Prostate gland (tissue), 2 donors: ENCODE measurements at places on chromosomes 6 and 20. TPM values are rescaled to one million over a fixed set of nuclear protein-coding genes. Genes with fewer than 3 reads are reported as not detected.

DNA sequence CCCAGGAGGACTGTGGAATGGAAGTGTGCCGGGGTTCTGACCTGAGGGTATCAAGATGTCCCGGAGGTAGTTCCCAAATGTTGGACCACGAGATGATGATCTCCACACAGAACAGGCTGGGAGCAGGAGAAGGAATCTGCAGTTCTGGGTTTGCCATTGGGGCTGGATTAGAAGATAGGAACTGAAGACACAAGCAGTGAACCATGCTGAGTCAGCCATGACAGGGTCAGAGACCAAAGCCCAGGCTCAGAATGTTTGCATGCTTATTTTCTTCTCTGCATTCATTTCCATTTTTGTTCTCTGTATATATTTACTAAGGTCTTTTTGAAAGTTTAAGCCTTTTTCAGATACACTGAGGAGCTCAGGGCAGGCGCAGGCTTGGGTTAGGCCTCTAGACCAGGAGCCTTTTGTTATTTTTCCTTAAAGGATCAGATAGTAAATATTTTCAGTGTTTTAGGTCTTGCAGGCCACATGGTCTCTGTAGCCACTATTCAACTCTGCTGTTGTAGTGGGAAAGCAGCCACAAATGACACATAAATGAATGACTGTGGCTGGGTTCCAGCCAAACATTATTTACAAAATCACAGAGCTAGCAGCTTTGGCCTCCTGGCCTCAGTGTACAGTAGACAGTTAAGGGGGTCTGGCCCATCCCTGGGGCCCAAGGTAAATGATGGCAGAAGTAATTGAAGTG, 28.5 kb downstream of the SLC35D3 start:
- no peaks in the 10 kb centered on the region for H3K27me3 ChIP-seq
- no peaks in the 10 kb centered on the region for H3K36me3 ChIP-seq
- no peak overlapping the region for H3K4me3 ChIP-seq
- H3K27ac ChIP-seq, result no peak overlapping the region
- H3K4me1 ChIP-seq, result no peaks in the 10 kb centered on the region

DNA sequence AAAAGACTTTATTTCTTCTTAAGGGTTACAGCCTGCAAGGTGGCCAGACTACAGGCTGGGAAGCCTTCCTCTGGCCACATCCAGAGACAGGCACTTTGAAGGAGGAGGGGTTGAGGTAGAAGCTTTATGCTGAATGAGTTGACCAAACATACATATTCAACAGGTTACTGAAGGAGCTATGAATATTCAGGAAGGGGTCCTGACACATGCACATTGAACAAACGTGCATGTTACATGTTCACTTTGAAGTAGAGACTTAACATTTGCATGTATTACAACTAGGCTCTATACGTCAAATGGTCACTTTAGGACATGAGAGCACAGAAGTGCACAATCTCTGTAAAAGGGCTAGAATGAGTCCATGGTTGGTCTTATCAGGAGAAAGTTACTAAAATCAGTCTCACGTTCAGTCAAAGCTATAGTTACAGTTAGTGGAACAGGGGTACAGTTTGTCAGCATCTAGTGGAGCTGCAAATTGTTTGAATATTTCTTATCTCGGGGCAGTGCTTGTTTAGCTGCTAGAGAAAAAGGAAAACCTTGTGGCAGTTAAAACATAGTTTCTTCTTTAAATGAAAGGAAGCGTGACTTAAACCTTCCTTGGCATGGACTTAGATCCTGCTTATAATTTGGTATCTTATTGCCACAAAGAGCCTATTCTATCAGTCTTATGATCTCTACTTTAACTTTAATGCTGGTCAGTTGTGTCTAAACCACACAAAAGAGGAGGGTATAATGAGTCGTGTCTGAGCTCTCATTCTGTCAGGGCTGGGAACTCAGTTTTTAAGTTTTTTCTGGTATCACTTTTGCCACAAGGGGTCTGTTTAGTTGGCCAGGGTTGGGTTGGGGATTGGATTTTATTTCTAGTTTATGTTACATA, 4.6 kb upstream of the ZSCAN9 start:
- H3K27ac ChIP-seq, result no peak overlapping the region
- H3K4me3 ChIP-seq, result no peak overlapping the region
- H3K4me1 ChIP-seq, result no peaks in the 10 kb centered on the region
- no peak for DNase-seq

DNA sequence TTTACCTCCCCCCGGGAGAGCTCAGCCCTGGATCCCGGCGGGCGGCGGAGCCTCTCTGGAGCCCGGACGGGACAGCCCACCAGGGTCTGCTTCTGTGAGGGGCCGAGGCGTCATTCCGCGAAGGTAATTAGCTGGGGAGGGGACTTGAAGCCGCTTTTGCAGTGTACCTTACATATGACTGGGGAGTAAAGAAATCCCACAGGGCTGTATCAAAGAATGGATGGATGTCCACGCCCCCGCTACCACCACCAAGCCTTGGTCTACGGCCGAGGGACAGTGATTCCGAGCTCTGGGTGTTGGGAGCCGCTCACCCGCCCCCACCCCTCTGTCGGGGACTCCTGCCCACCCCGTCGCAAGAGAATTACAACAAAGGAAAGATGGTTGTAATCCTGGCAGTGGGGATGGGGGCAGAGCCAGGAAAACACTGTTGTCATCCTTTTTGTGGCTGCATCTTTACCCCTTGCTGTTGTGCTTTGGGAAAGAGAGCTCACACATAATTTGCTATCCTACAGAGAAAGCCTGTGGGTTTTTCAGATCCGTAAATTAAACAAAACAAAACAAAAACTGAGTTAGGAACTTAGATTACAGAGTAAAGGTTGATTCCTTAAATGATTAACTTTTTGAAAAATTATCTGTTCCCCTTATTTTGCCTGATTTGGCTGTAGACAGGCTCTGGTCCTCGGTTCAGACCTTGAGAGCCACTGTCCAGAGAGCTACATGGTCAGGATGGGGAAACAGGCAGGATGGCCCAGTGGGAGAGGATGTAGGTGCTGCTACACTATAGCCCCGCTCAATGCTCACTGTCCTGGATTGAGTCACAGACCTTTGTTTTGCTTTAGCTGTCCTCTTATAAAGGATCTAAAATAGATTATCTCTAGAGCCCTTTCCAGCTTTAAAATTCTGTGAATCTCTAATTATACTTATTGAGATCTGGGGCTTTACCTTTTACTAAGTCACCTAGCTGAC, 997 bp upstream of the FBXO30 start:
- H3K4me3 ChIP-seq, result peak overlapping the region; percentile 67
- peak overlapping the region; percentile 79 for H3K27ac ChIP-seq
- no peak for DNase-seq
- no peaks in the 10 kb centered on the region for H3K36me3 ChIP-seq

GRCh38 chr20:31547017-31547675, 32.9 kb downstream of the HM13 start:
- H3K36me3 ChIP-seq, result no peaks in the 10 kb centered on the region
- H3K4me3 ChIP-seq, result peak overlapping the region; percentile 30
- no peaks in the 10 kb centered on the region for H3K27me3 ChIP-seq
- peak; percentile 77 for DNase-seq
- H3K27ac ChIP-seq, result peak overlapping the region; percentile 75

DNA sequence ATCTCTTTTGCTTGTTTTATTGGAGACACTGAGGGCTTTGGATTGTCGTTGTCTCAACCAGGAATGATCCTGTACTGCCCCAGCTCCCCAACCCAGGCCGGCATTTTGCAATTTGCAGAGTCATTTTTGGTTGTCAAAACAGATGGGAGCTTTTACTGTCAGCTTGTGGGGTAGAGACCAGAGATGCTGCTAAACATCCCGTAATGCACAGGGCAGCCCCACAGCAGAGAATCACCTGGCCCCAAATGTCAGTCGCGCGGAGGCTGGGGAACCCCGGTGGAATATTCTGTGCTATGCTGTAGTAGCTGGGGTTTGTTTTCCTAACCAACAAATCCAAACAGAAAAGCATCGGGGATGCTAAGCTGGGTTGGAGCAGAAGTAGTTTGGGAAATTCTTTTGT, 99.7 kb downstream of the TSHZ2 start:
- no peaks in the 10 kb centered on the region for H3K27me3 ChIP-seq
- DNase-seq, result no peak
- H3K27ac ChIP-seq, result no peak overlapping the region
- no peak overlapping the region for H3K4me3 ChIP-seq

The NKX2-4 gene
- total RNA-seq, result not detected

The MAFB gene
- total RNA-seq, result 34.0 TPM

The PRSS35 gene
- not detected for total RNA-seq

The PDE10A gene
- total RNA-seq, result 13.5 TPM
